ENCODE measurements at places on chromosomes 1 and 21. TPM values are rescaled to one million over a fixed set of nuclear protein-coding genes. Genes with fewer than 3 reads are reported as not detected.

The S100A5 gene
- not detected for total RNA-seq

DNA sequence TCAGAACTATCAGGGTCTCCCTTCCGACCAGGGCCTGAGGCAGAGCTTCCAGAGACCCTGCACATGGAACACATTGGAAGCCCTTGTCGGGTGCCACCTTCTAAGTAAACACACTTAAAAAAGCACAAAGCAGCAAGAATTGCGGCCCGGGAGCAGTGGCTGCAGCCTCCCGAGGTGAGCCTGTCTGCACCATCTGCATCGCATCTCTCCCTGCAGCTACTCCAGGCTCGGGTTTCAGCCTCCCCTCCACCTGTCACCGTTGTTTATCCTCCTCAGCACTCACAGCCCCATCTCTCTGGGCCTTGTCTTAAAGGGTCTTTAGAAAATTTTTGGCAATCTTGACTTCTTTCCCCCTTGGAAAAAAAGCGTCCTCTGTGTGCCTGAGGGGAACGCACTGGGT lies 95.1 kb upstream of the ARHGEF16 start:
- DNase-seq = no peak

DNA sequence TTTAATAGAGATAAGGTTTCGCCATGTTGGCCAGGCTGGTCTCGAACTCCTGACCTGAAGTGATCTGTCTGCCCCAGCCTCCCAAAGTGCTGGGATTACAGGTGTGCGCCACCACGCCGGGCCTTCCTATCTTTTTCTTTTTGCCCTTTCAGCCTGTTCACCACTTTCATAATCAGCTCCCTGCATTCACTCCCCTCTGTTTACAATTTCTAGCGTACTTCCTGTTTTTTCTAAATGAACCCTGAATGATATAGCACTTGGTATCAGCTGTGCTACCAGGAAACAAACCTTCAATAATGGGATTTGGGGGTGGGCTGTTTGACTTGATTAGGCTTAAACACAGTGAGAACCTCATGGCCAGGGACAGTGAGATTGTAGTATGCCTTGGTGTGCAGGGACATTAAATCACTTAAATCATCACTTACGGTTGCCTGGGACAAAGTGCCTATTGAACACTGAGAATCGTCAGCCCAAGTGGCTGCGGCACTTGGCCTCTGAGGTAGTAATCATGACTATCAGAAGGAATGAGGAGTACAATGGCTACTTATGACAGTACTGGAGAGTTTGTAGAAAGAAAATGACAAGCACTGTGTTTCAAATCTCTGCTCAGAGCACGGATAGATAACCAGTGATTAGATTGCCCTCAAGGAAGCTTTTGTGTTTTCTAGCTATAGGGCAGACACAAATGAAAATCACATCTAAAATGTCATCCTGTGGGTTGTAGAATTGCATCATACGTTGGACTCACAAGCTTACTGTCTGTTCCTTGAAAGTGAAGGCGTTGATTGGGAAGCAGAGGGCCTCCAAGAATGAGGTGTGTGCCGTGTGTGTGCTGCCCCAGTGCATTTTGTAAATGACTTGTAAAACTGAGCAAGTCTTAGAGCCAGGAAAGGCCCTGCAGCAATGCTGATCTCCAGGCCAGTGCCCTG lies 661.8 kb downstream of the MATN1 start:
- DNase-seq = no peak

DNA sequence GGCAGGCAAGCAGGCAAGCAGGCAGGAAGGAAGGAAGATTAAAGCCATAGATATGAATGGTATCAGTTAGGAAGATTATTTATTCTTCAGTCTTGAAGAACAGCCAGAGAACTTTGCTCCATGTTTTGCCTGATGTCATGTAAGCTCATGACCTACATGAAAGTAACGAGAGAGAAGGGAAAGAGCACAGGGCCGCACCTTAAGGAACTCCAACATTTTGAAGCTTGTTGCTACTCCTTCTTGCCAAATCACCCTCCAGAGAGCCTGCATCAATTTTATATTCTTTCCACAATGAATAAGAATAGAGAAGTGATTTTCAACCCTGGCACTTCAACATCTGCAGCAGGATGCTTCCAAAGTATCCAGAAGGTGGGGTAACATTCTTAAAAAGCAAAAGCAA lies 78.0 kb upstream of the EFHD2 start:
- DNase-seq = no peak

GRCh38 chr1:210792250-210793102 lies 341.5 kb downstream of the KCNH1 start:
- DNase-seq = no peak

DNA sequence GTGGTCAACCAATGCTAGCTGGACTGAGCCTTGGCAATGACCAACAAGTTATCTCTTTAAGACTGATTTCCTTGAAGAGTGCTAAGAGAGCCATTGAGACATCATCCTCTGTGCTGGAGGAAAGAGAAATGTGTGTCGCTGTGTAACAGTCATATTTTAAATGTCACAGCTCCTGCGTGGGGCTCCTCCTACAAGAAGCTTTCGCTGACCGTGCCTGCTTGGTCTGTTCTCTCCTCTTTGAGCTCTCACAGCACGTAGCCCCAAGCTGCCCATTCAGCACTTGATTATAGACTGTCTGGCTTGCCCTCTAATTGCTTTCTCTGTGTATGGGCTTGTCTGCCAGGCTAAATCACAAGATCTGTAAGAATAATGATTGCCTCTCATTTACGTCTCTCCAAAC lies 221.3 kb downstream of the FOXD2 start:
- DNase-seq = no peak

The CAPN8 gene
- not detected for total RNA-seq

The TNFAIP8L2 gene
- 0.99 TPM for total RNA-seq

DNA sequence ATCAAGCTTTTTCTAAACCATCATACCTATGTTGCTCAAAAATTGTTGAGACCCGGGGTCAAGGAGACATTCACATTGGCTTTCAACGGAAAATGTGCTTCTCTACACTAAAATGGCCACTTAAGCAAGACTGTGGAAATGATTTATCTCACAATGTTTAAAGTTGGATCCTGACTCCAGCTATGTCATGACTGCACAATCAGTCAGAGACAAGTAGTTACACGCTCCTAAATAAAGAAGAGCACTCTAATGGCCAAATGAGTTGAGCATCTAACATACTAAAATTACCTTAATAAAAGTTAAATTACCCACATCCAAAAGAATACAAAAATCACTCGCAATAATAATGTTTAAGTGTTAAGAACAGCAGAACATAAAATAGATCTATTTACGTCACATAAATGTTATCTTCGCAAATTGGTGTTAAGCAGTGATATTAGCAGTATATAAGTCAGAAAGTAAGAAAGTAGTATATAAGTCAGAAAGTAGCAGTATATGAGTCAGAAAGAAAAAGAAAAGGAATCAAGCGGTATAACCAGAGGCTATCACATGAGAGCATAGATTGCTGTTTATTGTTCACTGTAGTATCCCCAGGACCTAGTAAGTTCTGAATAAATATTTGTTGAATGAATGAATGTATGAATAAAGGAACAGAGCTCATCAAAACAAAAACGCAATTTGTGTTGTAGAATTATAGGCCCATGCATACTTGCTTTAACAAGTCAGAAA lies 28.4 kb downstream of the ZNF281 start:
- no peak for DNase-seq

Measured in body of pancreas (tissue), 4 donors.